Neural crest cell (in vitro differentiated cells): ENCODE measurements at places on chromosomes 6 and 20.

DNA sequence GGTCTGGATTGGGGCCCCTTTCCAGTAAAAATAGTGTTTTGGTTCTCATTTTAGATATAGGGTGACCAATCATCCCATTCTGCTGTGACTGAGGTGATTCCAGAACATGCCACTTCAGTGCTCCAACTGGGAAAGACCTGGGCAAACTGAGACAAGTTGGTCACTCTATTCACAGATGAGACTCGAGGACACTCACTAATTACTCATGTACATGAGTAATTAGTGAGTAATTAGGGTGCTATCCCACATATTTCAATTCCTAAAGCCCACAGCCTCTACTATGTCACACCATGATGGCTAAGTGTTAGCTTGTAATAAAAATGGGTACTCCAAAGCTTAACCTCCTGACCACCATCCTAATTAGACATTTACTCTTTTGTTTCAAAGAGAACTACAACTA is 86.0 kb downstream of the CBLN4 start:
- DNase-seq: no peak

- no peak for DNase-seq
These were observed 13.3 kb upstream of the SOX12 start for GRCh38 chr20:312067-312466.

DNA sequence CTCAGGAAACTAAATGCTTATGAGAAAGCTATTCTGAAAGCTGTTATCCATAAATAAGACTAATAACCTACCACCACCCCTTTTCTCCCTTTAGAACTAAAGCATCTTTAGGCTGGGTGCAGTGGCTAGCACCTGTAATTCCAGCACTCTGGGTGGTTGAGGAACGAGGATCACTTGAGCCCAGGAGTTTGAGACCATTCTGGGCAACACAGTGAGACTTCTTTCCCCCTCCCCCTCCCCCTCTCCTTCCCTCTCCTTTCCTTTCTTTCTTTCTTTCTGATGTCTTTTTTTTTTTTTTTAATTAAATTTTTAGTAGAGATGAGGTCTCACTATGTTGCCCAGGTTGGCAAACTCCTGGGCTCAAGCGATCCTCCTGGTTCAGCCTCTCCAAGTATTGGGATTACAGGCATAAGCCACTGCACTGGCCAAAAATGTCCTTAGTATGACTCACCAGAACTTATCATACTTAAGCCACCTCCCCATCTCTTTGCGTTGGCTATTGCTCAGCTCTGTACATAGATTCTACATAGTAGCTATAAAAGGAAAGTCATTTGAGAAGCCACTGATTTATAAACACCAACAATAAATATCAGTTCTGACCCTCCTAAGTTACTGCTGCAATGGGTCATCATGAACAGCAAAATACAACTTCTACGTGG is 54.8 kb upstream of the SPDEF start:
- no peak for DNase-seq

- no peak for DNase-seq
These were observed 292.1 kb downstream of the CDKAL1 start for GRCh38 chr6:20826378-20826777.

GRCh38 chr6:34953061-34954025 is 64.3 kb downstream of the ANKS1A start:
- DNase-seq: no peak

GRCh38 chr6:36219081-36219480 is 22.5 kb downstream of the BRPF3 start:
- DNase-seq: no peak

DNA sequence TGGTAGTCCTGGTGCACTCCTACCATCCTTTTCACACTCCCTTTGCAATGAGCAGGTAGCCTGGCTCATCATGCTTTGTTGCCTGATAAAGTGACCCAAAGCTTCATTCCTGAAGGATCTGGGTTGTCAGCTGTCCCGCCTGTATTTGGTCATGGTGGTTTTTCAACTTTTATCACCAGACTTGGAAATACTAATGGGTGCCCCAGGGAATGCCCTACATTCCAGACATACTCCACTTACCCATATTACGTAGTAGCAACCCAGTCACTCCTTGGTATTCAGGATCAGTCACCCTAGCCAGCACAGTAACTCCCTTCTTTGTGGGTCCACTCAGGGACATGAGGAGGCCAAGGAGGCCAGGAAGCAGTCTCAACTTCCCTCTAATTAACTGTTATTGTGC is 199.2 kb downstream of the MAFB start:
- no peak for DNase-seq

DNA sequence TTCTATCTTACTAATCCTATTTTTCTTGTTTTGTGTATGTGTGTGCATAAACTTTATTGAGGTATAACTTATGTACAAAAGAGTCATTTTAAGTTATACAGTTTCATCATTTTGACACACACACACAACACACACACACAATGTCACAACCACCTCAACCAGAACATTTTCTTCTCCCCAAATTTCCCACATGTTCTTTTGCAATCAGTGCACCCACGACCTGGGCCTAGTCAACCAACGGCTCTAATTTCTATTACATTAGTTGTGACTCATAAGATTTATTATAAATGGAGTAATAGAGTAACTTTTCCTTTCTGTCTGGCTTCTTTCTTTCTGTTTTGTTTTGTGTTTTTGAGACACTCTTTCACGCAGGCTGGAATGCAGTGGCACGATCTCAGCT is 9.8 kb upstream of the POM121L2 start:
- no peak for DNase-seq
